ENCODE measurements at places on chromosomes 1 and 21. TPM values are rescaled to one million over a fixed set of nuclear protein-coding genes. Genes with fewer than 3 reads are reported as not detected.

GRCh38 chr1:40462956-40463590 lies 12.8 kb downstream of the ZFP69B start:
- no peak overlapping the region for H3K27ac ChIP-seq
- DNase-seq = no peak
- H3K4me1 ChIP-seq = no peaks in the 10 kb centered on the region
- H3K27me3 ChIP-seq = no peaks in the 10 kb centered on the region
- H3K36me3 ChIP-seq = peaks cover 45% of the 10 kb centered on the region
- no peak overlapping the region for H3K4me3 ChIP-seq

DNA sequence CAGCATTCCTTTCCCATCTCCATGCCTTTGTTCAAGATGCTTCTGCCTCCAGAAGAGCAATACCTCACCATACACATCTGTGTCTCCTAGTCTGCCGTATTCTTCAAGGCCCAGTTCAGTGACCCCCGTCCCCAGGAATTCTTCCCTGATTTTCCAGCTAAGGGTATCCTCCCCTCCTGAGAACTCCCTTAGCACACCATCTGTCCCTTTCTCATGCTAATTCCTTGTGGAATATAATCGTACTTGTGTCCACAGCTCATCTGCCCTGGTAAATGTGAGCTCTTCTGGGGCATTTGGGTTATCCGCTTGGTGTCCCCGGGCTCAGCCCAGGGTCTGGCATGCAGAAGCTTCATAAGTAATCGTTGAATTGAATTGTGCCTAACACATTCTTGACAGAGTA lies 40.9 kb downstream of the BEND5 start:
- no peaks in the 10 kb centered on the region for H3K27me3 ChIP-seq
- no peak overlapping the region for H3K4me3 ChIP-seq
- no peaks in the 10 kb centered on the region for H3K36me3 ChIP-seq
- no peak for DNase-seq
- no peaks in the 10 kb centered on the region for H3K4me1 ChIP-seq

DNA sequence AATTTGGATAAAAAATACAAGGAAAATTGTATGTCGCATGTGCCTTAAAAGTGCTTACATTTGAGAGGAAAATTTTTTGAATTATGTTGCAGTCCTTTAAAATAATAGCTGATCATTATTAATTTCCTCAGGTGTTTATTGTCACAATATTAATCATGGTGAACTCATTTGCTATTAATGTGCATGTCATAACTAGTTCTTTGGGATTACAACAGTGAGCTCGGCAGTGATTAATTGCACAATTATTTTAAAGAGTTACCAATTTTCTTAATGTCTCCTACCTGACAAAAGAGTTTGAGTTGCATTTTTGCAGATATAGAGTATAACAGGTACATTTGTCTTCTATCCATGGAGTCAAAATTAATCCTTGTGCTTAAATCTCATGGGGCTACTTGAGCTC lies 854.3 kb downstream of the BRINP3 start:
- no peak for DNase-seq
- no peak overlapping the region for H3K4me3 ChIP-seq
- no peaks in the 10 kb centered on the region for H3K27me3 ChIP-seq
- no peak overlapping the region for H3K27ac ChIP-seq

- no peaks in the 10 kb centered on the region for H3K36me3 ChIP-seq
- H3K27ac ChIP-seq = no peak overlapping the region
- no peak overlapping the region for H3K4me3 ChIP-seq
- no peaks in the 10 kb centered on the region for H3K4me1 ChIP-seq
Observed at GRCh38 chr1:185696422-185697150, 37.6 kb upstream of the HMCN1 start.

AKT3 gene
- total RNA-seq = 55.0 TPM

DNA sequence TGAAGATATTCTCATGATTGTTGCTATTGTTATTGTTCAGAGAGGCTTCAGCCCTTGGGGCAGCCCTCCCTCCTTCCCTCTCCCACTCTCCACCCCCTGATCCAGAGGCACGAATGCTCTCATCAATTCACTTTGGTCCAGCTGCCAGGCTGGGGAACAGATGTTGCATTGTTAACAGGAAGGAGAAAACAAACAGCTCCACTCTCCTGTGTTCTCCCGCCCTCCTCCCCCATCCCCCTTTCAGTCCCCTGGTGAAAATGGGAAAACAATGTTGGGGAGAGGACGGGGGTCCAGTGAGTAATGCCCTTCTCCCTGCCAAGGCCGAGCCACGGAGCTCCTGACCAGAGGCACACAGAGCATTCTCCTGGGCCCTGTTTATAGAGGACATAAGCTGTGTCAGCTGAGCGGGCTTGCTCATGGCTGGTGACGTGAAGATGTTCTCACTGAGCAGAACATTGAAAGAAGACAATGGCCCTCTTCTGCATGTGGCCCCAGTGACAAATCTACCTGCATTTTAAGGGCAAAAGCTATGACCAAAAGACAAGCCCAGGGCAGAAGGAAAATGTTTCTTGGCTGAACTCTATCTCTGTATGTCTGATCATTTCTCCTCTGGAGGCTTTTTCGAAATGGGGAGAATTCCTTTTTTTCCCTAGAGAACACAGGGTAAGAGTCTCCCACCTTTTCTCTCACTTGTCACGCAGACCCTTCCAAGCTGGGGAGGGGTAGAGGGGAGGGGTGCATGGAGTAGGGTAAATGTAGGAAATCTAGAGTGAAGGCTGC lies 111.7 kb downstream of the GLUL start:
- no peaks in the 10 kb centered on the region for H3K4me1 ChIP-seq
- no peaks in the 10 kb centered on the region for H3K36me3 ChIP-seq
- DNase-seq = no peak
- H3K27ac ChIP-seq = no peak overlapping the region
